ENCODE measurements at places on chromosomes 3 and 15.

- DNase-seq: no peak
Observed at GRCh38 chr15:60661080-60661645, 182.2 kb upstream of the ICE2 start.

DNA sequence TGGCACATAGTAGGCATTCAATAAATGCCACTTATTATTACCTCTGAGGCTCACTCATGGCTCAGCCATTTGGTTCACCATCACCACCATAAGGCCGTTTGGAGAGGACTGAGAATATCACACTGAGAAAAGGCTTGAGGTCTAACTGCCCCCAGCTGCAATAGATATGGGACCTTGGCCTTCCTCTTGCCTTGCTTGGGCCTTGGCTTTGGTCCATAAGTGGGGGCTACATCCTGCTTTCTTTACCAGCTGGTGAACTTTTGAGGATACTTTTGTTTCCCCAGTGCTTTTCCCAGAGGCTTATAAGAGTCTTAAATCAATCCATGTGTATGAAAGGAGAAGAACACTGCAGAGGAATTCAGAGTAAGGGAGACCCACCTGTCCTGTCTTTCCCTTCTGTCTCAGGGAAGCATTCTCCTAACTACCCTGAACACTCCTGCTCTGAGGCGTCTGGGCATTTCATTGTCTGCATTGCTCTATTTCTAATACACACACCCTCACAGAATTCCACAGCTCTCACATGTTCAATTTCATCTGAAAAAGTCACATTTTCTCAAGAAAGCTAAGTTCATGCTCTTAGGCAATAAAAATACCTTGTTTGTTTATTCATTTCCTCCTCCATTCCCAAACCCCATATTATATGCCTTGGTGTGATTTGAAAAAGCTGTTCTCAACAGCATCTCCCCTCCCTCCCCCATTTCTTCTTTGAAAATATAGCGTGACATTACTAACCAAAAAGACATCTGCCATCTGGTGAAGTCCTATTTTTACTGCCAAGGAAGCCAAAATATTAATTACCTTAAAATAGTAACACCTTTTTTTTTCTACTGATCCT is 22.5 kb upstream of the KCNMB2 start:
- no peak for DNase-seq

DNA sequence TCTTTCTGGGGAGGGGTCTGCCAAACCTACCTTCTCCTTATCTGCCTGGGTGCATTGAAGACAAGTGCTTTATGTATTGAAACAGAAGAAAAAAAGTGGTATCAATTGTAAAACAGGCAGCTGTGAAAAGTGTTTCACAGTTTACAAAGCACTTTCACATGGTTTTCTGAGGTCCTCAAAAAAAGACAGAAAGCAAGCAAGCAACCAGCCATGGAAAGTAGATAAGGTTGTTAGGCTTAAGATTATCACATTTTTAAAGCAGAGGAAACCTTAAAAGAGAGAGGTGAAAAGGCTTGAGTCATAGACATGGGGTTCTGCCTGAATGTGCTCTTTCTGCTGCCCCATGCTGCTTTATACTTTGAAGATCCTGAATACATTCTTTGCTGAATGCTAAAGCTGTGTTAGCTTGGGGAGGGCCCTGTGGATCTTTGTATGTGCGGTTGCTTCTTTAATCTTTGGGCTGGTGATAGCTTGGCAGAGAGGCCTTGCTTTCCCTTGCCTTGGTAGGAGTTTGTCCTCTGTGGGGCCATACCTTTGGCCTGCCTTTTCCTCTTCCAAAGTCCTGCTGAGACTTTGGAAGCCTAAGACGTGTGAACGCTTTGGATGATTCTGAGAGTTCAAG is 2.6 kb downstream of the SMAD3 start:
- DNase-seq: peak; percentile 40

- DNase-seq: no peak
Observed at GRCh38 chr3:74633021-74633420, 18.6 kb upstream of the CNTN3 start.

DNA sequence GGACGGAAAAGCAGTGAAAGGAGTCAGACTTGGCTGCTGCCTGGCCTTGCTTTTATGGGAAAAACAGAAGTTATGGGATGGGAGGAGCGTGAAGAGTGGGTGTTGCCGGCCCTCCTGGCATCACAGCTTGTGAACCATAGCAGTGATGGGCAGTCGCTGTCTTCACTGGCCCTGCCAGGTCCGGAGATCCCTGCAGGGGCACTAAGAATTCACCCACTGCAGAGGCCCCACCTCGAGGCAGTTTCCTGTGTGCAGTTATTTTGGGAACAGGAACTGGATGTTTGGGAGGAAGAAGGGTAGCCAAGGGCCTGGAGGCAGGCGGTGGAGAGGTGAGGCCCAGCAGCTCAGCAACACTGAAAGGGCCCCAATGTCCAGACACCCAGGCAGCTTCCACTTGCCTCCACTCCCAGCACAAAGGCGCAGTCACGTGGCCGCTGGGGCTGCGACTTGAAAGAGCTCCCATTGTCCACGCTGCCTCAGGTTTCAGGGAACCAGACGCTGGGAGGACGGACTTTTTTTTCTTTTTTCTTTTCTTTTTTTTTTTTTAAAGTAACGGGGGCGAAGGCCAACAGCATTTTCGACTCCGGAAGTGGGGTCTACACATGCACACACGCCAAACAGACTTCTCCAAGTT is 255.6 kb downstream of the ZNF621 start:
- no peak for DNase-seq

GRCh38 chr15:78034495-78035191 is 42.9 kb downstream of the TBC1D2B start:
- DNase-seq: no peak

- DNase-seq: peak; percentile 50
Observed at GRCh38 chr15:62549345-62549970, 384.4 kb upstream of the C2CD4B start.

- DNase-seq: no peak
Observed at GRCh38 chr3:176905331-176905730, 292.0 kb downstream of the TBL1XR1 start.

GRCh38 chr3:184314700-184315542 is 515 bp downstream of the EIF4G1 start:
- DNase-seq: peak; percentile 92

DNA sequence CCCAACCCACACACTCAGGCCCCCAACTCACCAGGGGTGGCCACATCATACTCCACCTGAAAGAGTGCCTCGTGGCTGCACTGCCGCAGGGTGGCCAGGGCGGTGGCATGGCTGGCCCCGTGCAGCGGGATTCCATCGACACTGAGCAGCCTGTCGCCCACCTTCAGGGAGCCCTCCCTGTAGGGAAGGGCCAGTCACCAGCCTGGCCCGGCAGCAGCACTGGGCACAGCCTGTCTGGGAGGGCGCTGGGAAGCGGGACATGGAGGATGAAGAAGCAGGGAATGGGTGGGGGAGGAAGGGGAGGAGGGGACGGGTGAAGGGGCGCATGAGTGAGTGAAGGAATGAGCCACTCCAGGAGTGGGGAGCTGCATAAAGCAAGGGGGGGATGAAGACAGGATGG is 18.5 kb downstream of the GRIP2 start:
- DNase-seq: peak; percentile 46

Data from H7 (cell line).